ENCODE measurements at places on chromosomes 5 and 9.

DNA sequence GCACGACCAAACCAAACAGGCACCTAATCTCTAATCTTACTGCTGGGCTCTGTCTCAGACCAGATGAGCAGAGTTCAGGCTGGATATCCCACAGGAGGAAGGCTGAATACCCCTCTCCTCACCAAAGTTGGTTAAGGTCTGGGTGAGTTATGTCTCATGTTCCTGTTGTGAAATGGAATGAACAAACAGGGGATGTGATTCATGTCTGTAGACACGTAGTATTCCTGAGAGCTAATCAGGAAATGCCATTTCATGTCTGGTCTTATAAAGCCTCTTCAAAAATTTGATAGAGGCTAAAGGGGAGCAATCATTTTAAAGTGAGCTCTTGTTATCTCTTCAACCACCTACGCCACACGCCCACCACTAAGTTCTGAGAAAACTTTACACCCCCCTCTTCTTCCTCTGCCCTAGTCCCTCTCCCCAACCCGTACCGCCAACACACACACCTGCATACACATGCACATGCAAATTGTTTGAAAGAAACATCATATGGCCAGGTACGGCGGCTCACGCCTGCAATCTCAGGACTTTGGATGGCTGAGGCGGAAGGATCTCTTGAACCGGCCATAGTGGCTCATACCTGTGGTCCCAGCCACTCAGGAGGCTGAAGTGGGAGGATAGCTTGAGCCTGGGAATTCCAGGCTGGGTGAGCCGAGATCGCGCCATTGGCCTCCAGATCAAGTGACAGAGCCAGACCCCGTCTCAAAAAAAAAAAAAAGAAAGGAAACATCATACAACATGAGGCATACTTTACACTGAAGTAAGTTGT lies 69.8 kb upstream of the RAI14 start:
- no peak for DNase-seq

DNA sequence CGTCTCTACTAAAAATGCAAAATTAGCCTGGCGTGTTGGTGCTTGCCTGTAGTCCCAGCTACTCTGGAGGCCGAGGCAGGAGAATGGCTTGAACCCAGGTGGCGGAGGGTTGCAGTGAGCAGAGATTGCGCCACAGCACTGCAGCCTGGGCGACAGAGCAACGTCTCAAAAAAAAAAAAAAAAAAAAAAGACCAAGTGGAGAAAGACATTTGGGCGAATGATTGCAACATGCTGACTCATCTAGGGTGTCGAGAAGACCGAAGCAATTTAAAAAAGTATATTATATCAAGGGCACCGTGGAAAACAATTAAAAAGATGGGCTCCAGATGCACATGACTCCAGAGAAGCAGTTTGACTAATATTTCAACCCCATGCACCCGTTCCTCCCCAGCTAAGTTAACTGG lies 9.2 kb downstream of the KLF4 start:
- no peak for DNase-seq

GRCh38 chr5:179900711-179901110 lies 7.0 kb downstream of the TBC1D9B start:
- no peak for DNase-seq

DNA sequence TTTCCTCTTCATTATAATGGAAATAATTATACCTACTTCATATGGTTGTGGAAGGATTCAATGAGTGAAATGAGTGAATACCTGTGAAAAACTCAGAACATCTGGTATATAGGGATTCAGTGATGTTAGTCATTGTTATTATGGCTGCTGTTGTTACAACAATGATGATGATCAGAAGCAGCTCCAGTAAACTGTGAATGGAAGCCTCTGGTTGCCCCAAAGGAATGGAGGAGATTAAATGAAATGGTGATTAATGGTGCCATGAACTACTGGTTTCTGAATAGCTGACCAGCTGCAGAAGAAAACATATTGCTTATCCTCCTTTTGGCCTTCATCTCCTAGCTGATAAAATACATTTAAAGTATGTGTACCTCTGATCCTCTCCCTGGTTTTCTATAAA lies 372.0 kb downstream of the ARHGEF28 start:
- no peak for DNase-seq

DNA sequence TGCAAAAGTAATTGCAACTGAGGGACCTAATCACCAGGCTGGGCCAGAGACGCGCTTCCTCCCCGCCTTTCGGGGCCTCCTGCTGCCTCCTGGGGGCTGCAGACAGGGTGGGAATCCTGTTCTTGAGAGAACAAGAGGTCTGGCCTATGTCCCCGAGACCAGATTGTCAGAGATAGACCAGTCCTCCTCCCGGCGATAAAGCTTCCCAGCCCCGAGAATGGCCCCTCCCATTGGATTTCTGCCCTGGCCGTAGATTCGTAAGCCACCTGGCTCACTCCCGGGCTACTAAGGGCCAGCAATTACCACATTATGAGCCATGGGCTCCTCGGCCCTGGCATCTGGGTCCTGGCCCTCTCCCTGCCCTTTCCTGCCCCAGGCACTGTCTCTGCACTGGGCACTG lies 70.4 kb downstream of the HRH2 start:
- DNase-seq: no peak

DNA sequence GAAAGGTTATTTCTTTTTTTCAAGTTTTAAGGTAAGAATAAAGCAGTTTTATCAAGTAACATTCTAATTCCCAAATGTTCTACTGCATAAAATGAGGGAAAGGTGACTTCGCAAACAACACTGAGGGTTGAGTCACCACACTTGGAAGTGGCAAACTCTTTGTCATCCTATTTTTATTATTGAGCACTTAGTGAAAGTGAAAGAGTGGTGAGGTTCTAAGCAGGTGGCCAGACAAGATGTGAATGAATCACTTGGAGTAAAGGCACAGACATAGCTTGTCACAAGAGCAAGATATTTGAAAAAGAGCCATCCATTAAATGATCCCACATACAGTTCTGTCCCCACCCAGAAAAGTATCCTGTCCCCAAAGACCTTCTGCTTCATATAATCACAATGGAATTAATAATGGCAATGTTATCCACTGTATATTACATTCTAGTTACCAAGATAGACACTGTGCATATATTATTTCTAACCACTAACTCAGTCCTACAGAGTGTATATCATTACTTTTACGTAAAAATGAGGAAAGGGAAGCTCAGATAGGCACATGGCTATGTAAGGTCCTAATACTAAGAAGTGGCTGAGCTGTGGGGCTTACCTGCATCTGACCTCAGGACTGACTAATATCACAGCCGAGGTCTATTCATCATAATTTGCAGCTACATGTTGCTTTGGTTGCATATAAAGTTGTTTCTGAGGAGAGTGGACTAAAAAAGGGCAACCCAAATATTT lies 730.4 kb upstream of the MEF2C start:
- DNase-seq: no peak

Measured in CMK (cell line).